ENCODE measurements at places on chromosomes 12 and 14. TPM values are rescaled to one million over a fixed set of nuclear protein-coding genes. Genes with fewer than 3 reads are reported as not detected.

The RHOJ gene
- total RNA-seq, result 21.6 TPM

The TGFB3 gene
- total RNA-seq, result 45.2 TPM

The CLEC14A gene
- 15.0 TPM for total RNA-seq

The CMA1 gene
- total RNA-seq, result 0.69 TPM

The TEAD4 gene
- total RNA-seq, result 5.2 TPM

The SLCO1B1 gene
- not detected for total RNA-seq

The DAO gene
- total RNA-seq, result not detected

The KRT73 gene
- total RNA-seq, result 22.2 TPM

The CERS5 gene
- 40.8 TPM for total RNA-seq

The SLC5A8 gene
- total RNA-seq, result 1.7 TPM

The AMDHD1 gene
- total RNA-seq, result 0.20 TPM
